Activated T-helper 1 cell treated with Interleukin-2 at 50 U/mL for 16 hours (primary cell): ENCODE measurements at places on chromosomes 7 and 10.

DNA sequence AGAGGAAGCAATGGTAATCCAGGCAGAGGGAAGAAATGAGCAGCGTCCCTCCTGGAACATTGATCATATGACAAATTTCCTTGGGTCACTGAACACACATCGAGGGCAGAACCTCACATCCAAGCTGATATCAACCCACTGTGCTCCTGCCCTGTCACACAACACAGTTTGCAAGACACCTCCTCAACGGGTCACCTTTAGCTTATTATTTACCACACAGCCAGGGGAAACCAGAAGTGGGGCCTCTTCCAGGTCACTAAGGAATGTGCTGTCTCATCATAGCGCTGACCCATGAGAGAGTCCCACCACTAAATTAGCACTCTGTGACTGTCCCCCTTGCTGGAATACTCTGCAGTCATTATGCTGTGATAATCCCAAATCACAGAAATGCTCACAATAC is 69.7 kb upstream of the PPP1R3C start:
- DNase-seq: no peak

DNA sequence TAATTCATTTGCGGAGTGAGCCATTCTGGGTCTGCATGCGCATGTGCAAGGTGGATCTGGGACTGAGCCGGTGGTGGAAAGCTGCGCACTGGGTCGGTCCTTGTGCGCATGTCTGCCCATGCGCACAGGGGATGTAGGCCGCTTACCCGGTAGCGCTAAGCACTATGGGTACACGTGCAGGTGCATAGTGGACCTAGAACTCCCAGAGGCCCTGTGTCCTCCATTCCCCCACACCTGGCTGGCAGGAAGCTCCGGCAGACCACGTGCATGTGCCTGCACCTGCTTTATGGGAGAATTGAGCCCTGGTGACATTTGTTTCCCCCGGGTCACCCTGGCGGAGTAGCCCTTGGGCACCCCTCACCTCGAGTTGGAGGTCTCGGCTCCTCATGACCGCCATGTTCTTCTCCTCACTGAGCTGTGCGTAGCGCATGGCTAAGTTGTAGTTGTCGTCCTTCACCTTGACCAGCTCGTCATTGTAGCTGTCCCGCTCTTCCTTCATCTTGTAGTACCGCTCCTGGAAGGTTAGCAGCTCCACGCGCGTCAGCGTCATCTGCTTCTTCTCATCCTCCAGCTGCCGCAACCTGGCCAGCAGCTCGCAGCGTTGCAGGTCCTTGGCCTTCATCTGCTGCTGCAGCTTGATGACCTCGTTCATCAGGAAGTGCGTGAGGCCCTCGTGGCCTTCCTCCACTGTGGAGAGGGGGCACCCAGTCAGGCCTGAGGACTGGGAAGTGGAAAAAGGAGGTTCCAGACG is 99.6 kb downstream of the CARD11 start:
- no peak for DNase-seq

GRCh38 chr10:114233482-114233881 is 5.6 kb upstream of the VWA2 start:
- no peak for DNase-seq

DNA sequence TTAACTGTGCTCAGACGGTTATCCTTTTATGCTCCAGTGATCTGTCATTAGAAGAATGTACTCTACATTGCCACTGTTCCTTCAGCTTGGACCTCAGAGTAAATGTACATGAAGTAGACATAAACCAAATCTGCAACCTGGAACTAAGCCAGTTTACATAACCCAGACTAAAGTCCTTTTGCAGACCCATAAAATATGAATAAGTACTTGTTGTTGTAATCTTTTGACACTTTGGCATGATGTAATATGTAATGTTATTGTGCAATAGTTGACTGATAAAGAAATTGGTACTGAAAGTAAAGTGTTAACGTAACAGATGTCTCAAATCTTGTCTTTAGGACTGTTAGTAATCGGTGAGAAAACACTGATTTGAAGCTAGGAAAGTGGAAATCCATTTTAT is 115.8 kb upstream of the SORCS1 start:
- no peak for DNase-seq

DNA sequence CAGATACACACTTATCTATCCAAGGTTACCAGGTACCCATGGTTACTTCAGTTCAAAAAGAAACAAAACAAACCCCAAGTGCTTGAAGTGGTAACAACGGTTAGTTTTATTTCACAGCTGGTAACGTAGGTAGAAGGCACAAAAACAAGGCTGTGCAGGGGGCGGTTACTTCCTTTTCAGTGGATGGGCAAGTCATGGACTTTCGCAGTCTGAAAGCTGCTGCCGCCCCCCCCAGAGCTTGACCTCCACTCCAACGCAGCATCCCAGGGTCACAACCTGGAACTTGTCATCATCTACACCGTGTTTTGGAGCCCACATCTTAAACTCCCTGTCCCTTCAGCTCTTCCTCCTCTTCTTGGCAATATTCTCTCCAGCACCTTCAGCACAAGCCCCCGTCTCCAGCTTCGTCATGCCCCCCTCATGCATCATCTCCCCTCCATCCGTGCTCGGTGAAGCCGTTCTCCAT is 181.2 kb upstream of the ITGB1 start:
- peak; percentile 49 for DNase-seq

GRCh38 chr7:44086627-44087026 is 4.3 kb upstream of the POLM start:
- DNase-seq: no peak

GRCh38 chr7:80583901-80584300 is 54.5 kb upstream of the CD36 start:
- DNase-seq: no peak

GRCh38 chr10:71999360-72000072 is 35.3 kb downstream of the CHST3 start:
- DNase-seq: no peak

- no peak for DNase-seq
These were observed 48.4 kb downstream of the SFMBT2 start for GRCh38 chr10:7362471-7362870.

- DNase-seq: no peak
These were observed 2.2 kb upstream of the ADIRF start for GRCh38 chr10:86965986-86966654.

DNA sequence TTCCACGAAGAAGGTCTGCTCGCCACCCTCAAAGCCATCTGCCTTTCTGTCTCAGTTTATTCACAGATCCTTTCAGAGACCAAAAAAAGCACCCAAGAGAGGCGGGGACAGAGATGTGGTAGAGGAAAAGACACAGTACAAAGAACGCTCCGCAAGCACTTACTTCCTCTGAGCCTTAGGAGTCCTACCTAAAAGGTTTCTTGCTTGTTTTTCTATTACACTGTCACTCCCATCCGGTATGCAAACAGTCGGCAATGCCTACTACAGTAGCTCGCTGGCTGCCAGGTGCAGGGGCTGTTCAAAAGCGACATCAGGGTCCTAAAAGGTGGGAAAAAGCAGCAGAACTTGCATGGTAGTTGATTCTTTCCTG is 816 bp downstream of the TECPR1 start:
- peak; percentile 25 for DNase-seq

DNA sequence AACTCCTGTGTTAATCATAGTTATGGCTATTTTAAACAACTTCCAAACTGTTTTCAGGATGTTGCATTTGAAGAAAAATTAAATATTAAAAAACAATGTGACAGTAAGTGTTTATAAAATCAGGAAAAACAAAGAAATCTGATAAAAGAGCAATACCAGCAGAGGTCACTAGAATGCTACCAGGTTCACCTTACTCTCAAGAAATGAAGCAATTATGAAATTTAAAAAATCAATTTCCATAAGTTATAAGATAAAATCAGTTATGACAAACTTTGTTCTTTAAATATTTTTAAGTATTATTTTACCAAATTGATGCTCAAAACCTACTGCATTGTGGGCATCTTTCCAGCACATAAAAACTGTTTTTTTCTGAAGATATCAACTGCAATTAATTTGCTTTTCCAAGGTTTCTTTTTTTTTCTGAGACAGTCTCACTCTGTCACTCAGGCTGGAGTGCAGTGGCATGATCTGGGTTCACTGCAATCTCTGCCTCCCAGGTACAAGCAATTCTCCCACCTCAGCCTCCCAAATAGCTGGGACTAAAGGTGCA is 50.7 kb upstream of the RHEB start:
- DNase-seq: no peak

- no peak for DNase-seq
These were observed 38.0 kb downstream of the MDFIC start for GRCh38 chr7:114959931-114960330.

- no peak for DNase-seq
These were observed 322.2 kb downstream of the BMPER start for GRCh38 chr7:34227525-34227924.

DNA sequence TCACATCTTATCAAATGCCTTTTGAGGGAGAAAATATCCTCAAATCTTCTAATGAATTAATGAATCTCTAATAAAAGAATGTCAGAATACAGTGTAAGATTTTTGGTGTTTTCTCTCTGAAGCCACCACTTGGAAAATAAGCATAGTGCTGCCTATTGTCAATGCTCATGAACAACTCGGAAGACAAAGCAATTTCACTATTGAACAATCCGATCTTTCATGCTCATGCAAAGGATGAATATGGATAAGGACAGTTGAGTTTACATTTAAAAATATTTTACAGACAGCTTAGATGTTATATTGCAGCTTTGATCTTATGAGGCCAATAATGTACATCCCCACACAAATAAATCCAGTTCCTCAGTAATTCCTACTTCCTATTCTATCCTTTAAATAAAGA is 40.6 kb downstream of the MAGI2 start:
- DNase-seq: no peak

DNA sequence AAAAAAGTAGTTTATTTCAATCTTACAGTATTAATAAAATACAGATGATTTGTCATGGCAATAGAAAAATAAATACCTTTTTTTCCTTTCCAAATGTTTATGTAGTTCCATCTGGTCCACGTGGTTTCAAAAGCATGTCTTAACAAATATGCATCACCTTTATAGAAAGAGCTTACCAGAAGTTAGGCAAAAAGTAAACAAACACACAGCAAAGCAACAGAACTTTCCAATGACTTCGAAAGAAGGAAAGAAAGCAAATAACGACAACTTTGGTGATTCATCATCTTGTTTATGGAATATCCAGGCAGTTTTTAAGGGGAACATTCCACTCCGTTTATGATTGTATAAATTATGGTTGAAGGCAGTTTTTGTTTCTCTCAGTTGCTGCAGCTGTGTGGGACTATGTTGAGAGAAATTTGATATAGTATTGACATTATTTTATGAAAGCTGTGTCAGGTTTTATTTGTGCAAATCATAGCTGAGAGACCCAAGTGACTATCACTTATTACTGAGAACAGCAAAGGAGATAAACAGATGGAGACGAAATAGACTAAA is 203.1 kb downstream of the CDC14C start:
- no peak for DNase-seq

- DNase-seq: no peak
These were observed 238.1 kb downstream of the RELN start for GRCh38 chr7:103751311-103751880.

- no peak for DNase-seq
These were observed 223.5 kb upstream of the GHITM start for GRCh38 chr10:83915801-83916200.

DNA sequence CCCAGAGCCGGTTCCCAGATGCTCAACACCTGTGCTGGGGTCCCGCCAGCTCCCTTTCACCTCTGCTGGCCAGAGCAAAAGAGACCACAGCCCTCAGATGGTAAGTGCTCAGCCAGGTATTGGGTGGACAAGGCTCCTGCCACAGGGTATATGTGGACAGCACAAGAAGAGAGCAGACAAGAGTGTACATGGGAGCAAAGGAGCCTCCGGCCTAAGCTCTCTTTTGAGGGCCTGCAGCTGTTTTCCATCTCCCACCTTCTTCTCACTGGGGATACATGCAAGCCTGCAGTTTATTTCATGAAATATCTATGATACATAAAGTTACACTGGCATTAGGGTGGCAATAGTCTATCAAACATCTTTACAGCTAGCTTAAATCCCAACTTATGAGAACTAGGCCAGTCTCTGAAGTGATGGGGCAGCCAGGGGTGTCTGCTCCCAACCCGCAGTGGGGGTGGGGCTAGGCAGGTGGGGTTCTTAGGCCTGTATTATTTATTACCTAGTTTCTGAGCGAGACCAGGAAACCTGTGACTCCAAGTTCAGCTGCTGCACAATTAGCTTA is 50.4 kb upstream of the DDC start:
- no peak for DNase-seq

DNA sequence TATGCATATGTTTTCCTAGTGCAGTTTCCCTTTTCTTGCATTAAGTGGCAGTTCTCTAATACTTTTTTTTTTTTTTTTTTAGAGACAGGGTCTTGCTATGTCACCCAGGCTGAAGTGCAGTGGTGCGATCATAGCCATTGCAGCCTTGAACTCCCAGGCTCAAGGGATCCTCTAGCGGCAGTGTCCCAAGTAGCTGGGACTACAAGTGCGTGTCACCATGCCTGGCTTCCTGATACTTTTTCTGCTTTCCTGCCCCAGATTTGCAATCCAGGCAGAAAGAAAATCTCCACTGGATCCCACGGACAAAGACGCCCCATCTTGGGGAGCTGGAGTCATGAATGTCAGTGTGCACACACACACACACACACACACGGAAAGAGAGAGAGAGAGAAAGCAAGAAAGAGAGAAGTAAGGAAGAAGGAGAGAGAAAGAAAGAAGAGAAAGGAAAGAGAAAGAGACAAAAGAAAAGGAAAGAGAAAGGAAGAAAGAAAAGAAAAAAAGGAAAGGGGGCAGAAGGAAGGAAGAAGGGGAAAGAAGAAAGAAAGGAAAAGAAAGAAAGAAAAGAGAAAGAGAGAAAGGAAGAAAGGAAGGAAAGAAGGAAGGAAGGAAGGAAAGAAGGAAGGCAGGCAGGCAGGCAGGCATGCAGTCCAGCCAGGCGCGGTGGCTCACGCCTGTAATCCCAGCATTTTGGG is 37.5 kb upstream of the OCM2 start:
- DNase-seq: no peak

- no peak for DNase-seq
These were observed 73.7 kb upstream of the SKAP2 start for GRCh38 chr7:26937939-26938623.

- DNase-seq: no peak
These were observed 38.8 kb downstream of the PTN start for GRCh38 chr7:137304624-137305235.

DNA sequence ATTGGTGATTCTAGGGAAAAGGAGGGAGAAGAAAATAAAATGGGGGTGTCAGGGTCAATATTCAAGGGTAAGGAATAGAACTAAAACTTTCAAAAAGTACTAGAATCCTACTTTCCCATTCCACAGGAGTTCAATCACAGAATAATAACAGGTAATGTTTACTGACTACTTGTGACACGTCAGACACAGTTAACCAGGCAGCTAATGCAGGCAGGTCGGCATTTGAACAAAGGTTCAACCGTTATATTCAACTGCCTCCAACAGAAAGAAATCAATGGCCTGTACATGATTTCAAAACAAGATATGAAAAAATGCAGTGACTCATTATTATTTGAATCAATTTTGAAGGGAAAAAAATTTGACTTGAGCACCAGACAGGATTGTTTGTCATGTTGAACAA is 3.1 kb downstream of the ASB15 start:
- DNase-seq: no peak

DNA sequence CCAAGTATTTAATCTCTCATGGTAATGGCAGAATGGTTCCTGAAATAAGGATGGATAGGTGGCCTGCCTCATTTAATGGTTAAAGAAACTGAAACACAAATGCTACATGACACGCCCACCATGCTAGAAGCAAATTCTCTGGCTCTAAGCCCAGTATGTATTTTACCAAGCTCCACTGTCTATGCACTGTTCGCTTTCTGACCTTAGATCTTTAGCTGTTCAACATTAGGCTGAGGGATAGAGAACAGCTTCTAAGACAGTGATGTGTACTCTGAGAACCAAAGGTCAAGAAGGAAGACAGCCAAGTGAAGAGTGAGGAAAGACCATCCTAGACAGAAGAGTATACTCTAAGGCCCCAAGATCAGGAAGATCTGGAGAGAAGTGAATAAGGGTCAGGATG is 26.6 kb downstream of the FAM3C start:
- DNase-seq: no peak
